IMR-90 (cell line): ENCODE measurements at places on chromosomes 2 and 18. TPM values are rescaled to one million over a fixed set of nuclear protein-coding genes. Genes with fewer than 3 reads are reported as not detected.

DNA sequence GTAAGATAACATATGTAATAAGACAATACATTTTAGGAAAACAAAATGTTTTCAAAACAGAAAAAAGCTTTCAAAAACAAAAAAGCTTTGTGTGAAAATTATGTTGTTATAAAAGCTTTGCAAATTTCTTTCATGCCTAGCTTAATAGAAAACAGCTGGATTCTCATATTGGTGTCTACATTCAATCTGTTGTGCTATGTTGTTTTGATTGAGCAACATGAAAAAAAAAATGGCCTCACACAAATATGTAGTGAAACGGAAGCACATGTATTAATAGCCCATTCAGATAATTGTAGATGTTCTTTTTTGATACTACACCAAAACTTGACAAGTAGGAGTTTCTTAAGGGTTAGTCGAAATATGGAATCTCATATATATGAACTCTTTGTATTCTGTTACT, 197.5 kb downstream of the ZEB2 start:
- H3K27me3 ChIP-seq, result no peaks in the 10 kb centered on the region
- H3K36me3 ChIP-seq, result no peaks in the 10 kb centered on the region
- H3K27ac ChIP-seq, result no peak overlapping the region
- no peak overlapping the region for H3K4me3 ChIP-seq
- H3K4me1 ChIP-seq, result no peaks in the 10 kb centered on the region

DNA sequence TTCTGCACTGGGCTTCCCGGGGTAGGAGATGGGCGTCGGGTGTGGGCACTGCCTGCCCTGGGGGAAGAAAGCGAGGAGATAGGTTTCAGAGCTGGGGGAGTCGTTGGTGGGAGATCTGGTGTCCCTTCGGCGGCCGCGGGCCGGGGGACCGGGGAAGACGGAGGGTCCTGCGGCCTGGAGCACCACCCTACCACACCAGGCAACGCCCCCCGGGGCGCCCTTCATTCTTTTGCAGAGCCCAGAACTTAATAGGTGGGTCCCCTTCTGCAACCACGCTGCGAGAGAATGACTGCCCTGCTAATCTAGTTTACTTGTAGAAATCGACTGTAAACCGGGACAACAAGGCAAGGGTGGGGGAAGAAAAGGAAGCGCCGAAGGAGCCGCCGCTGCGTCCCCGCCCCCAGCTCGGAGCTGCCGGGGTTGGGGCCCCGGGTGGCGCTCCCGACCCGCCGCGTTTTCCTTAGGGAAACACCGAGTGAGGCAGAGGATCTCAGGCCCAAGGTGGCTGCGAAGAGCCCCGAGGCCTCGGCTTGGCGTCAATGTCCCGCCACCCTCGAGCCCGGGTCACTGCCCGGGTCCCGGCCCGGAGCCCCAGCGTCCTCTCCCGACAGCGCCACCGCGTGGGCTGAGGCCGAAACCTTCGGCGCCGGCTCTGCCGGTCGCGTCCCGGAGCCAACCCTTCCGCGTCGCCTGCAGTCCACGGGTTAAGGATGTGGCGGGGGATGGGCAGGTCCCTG, 5.4 kb upstream of the SATB2 start:
- H3K27ac ChIP-seq, result no peak overlapping the region
- peak overlapping the region; percentile 61 for H3K4me3 ChIP-seq
- H3K27me3 ChIP-seq, result peaks cover 41% of the 10 kb centered on the region
- no peaks in the 10 kb centered on the region for H3K36me3 ChIP-seq

DNA sequence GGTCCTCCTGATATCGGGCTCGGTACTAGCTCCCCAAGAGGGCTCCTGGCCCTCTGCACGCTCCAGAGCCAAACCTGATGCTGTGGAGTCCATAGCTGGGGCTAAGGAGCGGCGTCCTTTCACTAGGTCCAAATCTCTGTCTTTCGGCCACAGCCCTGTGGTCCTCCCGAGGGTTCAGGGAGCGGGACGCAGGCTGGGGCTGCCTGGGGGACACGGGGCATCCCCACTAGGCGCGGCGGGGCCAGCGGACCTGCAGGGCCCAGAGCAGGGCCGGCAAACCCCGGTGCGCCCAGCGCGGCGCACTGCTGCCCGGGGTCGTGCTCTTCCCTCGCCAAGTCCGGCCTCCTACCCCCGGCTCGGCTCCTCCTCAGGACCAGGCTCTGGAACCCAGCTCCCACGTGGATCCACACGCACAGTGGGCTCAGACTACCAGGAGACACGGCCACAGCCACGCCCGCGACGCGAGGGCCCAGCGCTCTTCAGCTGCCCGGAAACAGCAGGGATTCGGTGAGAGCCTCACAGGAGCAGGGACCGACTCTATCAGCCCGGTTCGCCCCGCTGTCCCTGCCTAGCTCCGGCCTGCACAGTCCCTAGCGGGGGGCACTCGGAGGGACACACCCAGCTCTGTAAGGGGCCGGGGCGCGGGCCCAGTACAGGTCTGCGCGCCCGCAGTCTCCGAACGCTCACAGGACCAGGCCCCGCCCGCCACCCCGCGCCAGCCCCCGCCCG, 593 bp downstream of the ZNF514 start:
- peaks cover 24% of the 10 kb centered on the region for H3K36me3 ChIP-seq
- DNase-seq, result peak; percentile 30
- peak overlapping the region; percentile 75 for H3K4me3 ChIP-seq
- peak overlapping the region; percentile 64 for H3K27ac ChIP-seq

- no peaks in the 10 kb centered on the region for H3K36me3 ChIP-seq
- H3K4me3 ChIP-seq, result no peak overlapping the region
- peaks cover 4% of the 10 kb centered on the region for H3K4me1 ChIP-seq
- H3K27ac ChIP-seq, result no peak overlapping the region
- peak; percentile 14 for DNase-seq
Measured at GRCh38 chr2:238979636-238980035, 131.8 kb downstream of the TWIST2 start.

DNA sequence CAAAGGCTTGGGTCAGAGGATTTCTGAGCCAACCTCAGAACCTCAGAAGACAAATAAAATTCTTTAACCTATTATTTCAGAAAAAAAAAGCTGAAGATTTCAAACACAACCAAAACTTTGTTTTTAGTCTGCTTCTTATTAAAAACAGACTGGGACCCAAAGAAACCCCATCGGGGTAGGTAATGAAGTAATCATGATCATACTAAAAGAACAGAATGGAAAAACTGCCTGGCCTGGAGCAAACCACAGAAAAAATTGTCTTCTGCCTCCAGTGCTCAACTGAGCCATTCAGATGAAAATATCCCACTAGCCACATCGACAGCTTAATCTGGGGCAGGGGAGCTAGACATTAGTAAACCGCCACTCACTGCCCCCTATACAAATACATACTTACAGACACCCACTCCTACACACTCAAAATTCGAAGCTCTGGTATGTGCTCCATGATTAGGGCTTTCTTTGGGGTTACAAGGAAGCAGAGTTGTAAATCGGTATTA, 76.5 kb downstream of the SDC1 start:
- peak overlapping the region; percentile 72; the same call in 1 of the 2 replicates for H3K27ac ChIP-seq
- no peak for DNase-seq
- H3K36me3 ChIP-seq, result no peaks in the 10 kb centered on the region

DNA sequence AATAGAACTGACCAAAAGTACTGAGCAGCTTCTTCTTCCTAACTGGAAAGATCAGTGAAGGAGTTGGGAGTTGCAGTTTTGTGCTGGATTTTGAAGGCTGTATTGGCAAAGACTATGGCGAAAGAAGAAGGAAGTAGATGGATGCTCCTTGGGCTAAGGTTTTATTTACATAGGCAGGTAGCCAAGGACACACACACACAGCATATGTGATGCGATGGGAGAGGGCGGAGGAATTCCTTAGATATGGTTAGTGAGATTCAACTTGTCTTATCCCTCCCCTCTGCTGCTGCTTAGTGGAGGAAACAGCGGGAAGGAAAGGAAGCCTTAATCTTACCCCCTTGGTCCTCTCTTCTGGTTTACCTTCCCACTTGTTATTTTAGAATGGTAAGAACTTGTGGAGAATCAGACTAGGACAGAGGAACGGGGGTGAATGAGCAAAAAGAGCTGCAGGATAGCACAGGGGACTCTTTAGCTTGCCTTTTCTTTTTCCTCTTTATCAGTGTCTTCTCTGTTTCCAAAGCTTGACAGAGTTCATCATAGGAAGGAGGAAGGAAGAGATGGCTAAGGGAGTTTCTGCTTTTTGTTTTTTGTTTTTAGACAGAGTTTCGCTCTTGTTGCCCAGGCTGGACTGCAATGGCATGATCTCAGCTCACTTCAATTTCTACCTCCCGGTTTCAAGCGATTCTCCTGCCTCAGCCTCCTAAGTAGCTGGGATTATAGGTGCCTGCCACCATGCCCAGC, 87.9 kb downstream of the OSBPL6 start:
- DNase-seq, result peak; percentile 84
- H3K4me3 ChIP-seq, result no peak overlapping the region
- no peaks in the 10 kb centered on the region for H3K36me3 ChIP-seq
- no peaks in the 10 kb centered on the region for H3K27me3 ChIP-seq
- H3K27ac ChIP-seq, result no peak overlapping the region

GRCh38 chr2:102154946-102155702, 12.6 kb downstream of the IL1R1 start:
- H3K4me1 ChIP-seq, result peaks cover 16% of the 10 kb centered on the region
- no peak overlapping the region for H3K4me3 ChIP-seq

- H3K36me3 ChIP-seq, result no peaks in the 10 kb centered on the region
- H3K27ac ChIP-seq, result no peak overlapping the region
- no peak overlapping the region for H3K4me3 ChIP-seq
Measured at GRCh38 chr2:143398781-143399180, 269.6 kb downstream of the ARHGAP15 start.

Gene PSD4
- 0.28 and 0.36 TPM in 2 replicates for total RNA-seq

Gene IL1RL1
- total RNA-seq, result under 0.01 TPM in 2 replicates

Gene TEX44
- not detected in 2 replicates for total RNA-seq

Gene HOXD1
- total RNA-seq, result not detected in 2 replicates
